Liver (tissue), 10 donors: ENCODE measurements at places on chromosomes 13 and 19. TPM values are rescaled to one million over a fixed set of nuclear protein-coding genes. Genes with fewer than 3 reads are reported as not detected.

LRP3 gene
- polyA plus RNA-seq, result 2.5 TPM

SPRED3 gene
- not detected for polyA plus RNA-seq

COQ8B gene
- 30.6 TPM for polyA plus RNA-seq

TMPRSS9 gene
- polyA plus RNA-seq, result 0.50 TPM

MUC16 gene
- not detected for polyA plus RNA-seq

NLRP5 gene
- polyA plus RNA-seq, result not detected

ZNF69 gene
- 2.5 TPM for polyA plus RNA-seq

PLIN4 gene
- polyA plus RNA-seq, result 5.0 TPM

CLEC17A gene
- 0.22 TPM for polyA plus RNA-seq

COL5A3 gene
- polyA plus RNA-seq, result 0.26 TPM

ADAMTSL5 gene
- polyA plus RNA-seq, result 1.8 TPM

SMIM24 gene
- polyA plus RNA-seq, result 13.7 TPM

PTGIR gene
- polyA plus RNA-seq, result 2.9 TPM

TEAD2 gene
- 5.2 TPM for polyA plus RNA-seq

FGF22 gene
- polyA plus RNA-seq, result not detected

PLVAP gene
- polyA plus RNA-seq, result 4.2 TPM

KASH5 gene
- not detected for polyA plus RNA-seq

PTH2 gene
- polyA plus RNA-seq, result not detected

GRK1 gene
- not detected for polyA plus RNA-seq

TBXA2R gene
- 5.9 TPM for polyA plus RNA-seq

ADAMTS10 gene
- 2.6 TPM for polyA plus RNA-seq

NTF4 gene
- polyA plus RNA-seq, result not detected

ZNF284 gene
- 0.56 TPM for polyA plus RNA-seq

SRRM5 gene
- polyA plus RNA-seq, result 0.07 TPM

KCNN4 gene
- 0.14 TPM for polyA plus RNA-seq

ZSCAN18 gene
- 2.1 TPM for polyA plus RNA-seq

ZNF714 gene
- polyA plus RNA-seq, result 0.88 TPM

ZNF701 gene
- 0.75 TPM for polyA plus RNA-seq

EBI3 gene
- 7.8 TPM for polyA plus RNA-seq

MIR17HG gene
- polyA plus RNA-seq, result 2.7 TPM

POU2F2 gene
- 0.86 TPM for polyA plus RNA-seq

MBD3 gene
- polyA plus RNA-seq, result 12.4 TPM

DHPS gene
- polyA plus RNA-seq, result 34.8 TPM

N4BP2L1 gene
- 36.5 TPM for polyA plus RNA-seq

RFPL4A gene
- 0.82 TPM for polyA plus RNA-seq

ERICH4 gene
- not detected for polyA plus RNA-seq

GPX4 gene
- 558 TPM for polyA plus RNA-seq

OR7A5 gene
- not detected for polyA plus RNA-seq

ELSPBP1 gene
- polyA plus RNA-seq, result not detected

KLK15 gene
- not detected for polyA plus RNA-seq

ZNF726 gene
- polyA plus RNA-seq, result 0.57 TPM

KCNC3 gene
- 0.56 TPM for polyA plus RNA-seq

PGLYRP1 gene
- polyA plus RNA-seq, result 1.2 TPM

CALR3 gene
- polyA plus RNA-seq, result 0.05 TPM

ATP8A2 gene
- polyA plus RNA-seq, result 0.01 TPM

ZNF132 gene
- polyA plus RNA-seq, result 0.72 TPM

ATP12A gene
- not detected for polyA plus RNA-seq

DZIP1 gene
- 0.73 TPM for polyA plus RNA-seq

SIX5 gene
- polyA plus RNA-seq, result 3.7 TPM

IRGC gene
- not detected for polyA plus RNA-seq

SMG9 gene
- polyA plus RNA-seq, result 8.9 TPM

SIAH3 gene
- polyA plus RNA-seq, result not detected

URAD gene
- polyA plus RNA-seq, result not detected
